Fibroblast of lung (primary cell): ENCODE measurements at places on chromosomes 2 and 18.
A peak's percentile ranks its signal among the peaks of the same experiment; 100 is the strongest.

DNA sequence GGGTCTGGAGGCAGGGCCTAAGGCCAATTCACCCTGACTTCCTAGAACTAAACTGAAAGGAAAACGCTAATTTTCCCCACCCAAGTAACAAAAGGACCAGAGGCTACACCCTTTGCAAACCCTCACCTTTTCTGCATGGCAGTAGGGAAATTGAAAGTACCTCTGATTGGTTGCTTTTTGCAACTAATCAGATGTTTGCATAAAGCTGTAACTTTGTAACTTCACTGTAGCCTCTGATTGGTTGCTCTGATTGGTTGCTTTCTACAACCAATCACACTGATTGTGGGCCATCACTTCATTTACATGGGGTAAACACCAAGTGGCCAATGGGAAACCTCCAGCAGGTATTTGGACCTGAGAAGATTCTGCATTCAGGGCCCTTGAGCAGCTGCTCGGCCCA lies 20.8 kb downstream of the EIPR1 start:
- DNase-seq: no peak
- H3K4me3 ChIP-seq: no peak overlapping the region
- H3K27me3 ChIP-seq: no peaks in the 10 kb centered on the region
- no peak overlapping the region for H3K27ac ChIP-seq
- H3K36me3 ChIP-seq: no peaks in the 10 kb centered on the region

GRCh38 chr2:135664623-135665068 lies 77.0 kb upstream of the UBXN4 start:
- peak; percentile 42 for DNase-seq
- H3K4me3 ChIP-seq: no peak overlapping the region
- no peaks in the 10 kb centered on the region for H3K4me1 ChIP-seq

- H3K4me3 ChIP-seq: no peak overlapping the region
- no peak overlapping the region for H3K27ac ChIP-seq
- no peaks in the 10 kb centered on the region for H3K36me3 ChIP-seq
- H3K27me3 ChIP-seq: no peaks in the 10 kb centered on the region
Observed at GRCh38 chr2:60540074-60540473, 13.4 kb downstream of the BCL11A start.

- no peaks in the 10 kb centered on the region for H3K4me1 ChIP-seq
- H3K36me3 ChIP-seq: no peaks in the 10 kb centered on the region
- no peak overlapping the region for H3K4me3 ChIP-seq
- H3K27me3 ChIP-seq: no peaks in the 10 kb centered on the region
- H3K27ac ChIP-seq: no peak overlapping the region
Observed at GRCh38 chr18:10713409-10713808, 187.6 kb downstream of the NAPG start.

GRCh38 chr2:1884933-1885580 lies 140.7 kb upstream of the PXDN start:
- H3K27ac ChIP-seq: no peak overlapping the region
- no peaks in the 10 kb centered on the region for H3K4me1 ChIP-seq
- DNase-seq: peak; percentile 77
- no peaks in the 10 kb centered on the region for H3K36me3 ChIP-seq

DNA sequence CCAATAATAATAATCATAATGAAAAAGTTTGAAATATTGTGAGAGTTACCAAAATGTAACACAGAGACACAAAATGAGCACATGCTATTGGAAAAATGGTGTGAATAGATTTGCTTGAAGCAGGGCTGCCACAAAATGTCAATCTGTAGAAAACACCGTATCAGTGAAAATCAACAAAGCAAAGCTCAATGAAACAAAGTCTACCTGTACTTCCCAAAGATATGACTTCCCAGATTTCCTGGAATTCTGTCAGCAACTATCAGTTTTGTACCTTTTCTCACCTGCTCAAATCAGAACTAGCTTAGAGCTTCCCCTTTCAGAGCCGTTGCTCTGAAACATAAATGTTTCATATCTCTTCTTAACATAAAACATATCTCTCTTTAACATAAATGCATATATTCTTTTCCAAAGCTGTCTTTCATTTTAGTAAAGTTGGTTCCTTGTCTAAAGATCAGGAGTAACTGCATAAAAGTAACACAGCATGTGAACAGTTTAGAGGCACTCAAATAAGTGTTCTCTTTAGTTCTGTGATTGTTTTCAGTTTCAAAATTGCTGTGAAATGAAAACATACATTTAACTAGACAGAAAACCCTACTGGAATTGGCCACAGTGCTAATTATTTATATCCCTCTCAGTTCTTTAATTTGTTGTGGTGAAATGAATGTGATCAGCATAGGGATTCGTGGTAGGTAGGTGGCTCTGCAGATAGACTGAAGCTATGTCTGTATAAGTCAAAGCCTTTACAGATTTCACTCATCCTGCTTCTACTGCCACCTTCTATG lies 262.5 kb downstream of the KCNJ3 start:
- H3K27ac ChIP-seq: no peak overlapping the region
- no peak for DNase-seq
- no peaks in the 10 kb centered on the region for H3K4me1 ChIP-seq
- no peaks in the 10 kb centered on the region for H3K36me3 ChIP-seq
- H3K27me3 ChIP-seq: no peaks in the 10 kb centered on the region
- H3K4me3 ChIP-seq: no peak overlapping the region

DNA sequence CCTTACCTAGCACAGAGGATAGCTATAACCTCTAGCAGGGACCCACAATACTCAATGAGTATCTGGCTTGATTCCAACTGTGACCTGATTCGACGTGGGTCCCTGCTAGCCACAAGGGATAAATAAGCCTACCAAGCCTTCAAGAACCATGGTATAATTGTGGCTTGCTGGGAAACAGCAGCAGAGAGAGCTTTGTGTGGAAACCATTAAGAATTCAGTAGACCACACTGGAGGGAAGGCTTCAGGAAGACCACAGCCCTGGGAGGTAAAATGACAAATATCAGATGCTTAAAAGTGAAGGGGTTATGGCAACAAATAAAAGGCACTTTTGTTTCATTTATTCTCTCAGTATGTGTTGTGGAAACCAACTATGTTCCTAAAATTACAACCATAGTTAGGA lies 82.6 kb upstream of the WIPF1 start:
- H3K4me3 ChIP-seq: no peak overlapping the region
- H3K4me1 ChIP-seq: no peaks in the 10 kb centered on the region
- no peak for DNase-seq
- H3K27me3 ChIP-seq: no peaks in the 10 kb centered on the region

DNA sequence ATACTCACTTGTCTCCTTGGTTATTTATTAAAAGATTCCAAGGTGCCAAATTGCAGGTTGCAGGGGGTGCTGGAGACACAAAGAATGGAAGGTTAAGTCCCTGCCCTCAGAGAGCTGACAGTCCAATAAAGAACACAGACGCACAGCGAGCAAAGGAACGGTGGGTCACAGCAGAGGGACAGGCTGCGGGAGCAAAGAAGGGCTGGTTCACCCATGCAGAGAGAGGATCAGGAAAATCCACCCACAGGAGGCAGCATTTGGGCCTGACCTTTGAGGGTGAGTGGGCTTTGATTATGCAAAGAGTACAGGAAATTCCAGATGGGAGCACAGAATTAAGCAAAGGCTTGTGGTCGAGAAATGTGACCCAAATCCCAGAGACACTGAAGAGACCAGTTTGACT lies 45.0 kb downstream of the ZBTB7C start:
- H3K4me1 ChIP-seq: no peaks in the 10 kb centered on the region
- no peak for DNase-seq
- H3K27ac ChIP-seq: no peak overlapping the region
- H3K4me3 ChIP-seq: no peak overlapping the region

DNA sequence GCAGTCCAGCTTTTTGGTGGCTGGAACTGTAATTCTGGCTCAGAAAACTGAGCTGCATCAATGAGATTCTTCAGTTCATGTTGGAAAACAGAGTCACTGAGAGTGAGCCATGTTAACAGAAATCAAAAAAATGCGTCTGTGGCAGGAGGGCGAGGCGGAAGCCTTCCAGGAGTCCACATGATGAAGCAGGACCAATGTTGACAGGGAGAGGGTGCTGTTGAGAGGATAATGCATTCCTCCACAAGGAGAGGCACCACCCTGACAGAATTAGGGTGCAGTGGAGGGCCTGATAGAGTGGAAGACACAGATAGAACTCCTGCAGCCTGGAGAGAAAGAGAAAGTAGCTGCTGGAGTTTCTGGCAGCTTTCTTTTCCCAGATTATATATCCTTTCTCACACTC lies 111.5 kb downstream of the MGAT5 start:
- H3K4me1 ChIP-seq: peaks cover 11% of the 10 kb centered on the region
- H3K27ac ChIP-seq: no peak overlapping the region
- no peaks in the 10 kb centered on the region for H3K27me3 ChIP-seq
- peaks cover 2% of the 10 kb centered on the region for H3K36me3 ChIP-seq
- DNase-seq: no peak
- no peak overlapping the region for H3K4me3 ChIP-seq

- H3K27ac ChIP-seq: no peak overlapping the region
- DNase-seq: no peak
- peaks cover 4% of the 10 kb centered on the region for H3K27me3 ChIP-seq
- no peaks in the 10 kb centered on the region for H3K4me1 ChIP-seq
- H3K4me3 ChIP-seq: no peak overlapping the region
- H3K36me3 ChIP-seq: no peaks in the 10 kb centered on the region
Observed at GRCh38 chr2:98137196-98137595, 50.2 kb downstream of the VWA3B start.

GRCh38 chr2:44524347-44524926 lies 162.7 kb downstream of the CAMKMT start:
- H3K4me1 ChIP-seq: no peaks in the 10 kb centered on the region
- DNase-seq: no peak
- no peaks in the 10 kb centered on the region for H3K27me3 ChIP-seq
- no peaks in the 10 kb centered on the region for H3K36me3 ChIP-seq
- H3K4me3 ChIP-seq: no peak overlapping the region

DNA sequence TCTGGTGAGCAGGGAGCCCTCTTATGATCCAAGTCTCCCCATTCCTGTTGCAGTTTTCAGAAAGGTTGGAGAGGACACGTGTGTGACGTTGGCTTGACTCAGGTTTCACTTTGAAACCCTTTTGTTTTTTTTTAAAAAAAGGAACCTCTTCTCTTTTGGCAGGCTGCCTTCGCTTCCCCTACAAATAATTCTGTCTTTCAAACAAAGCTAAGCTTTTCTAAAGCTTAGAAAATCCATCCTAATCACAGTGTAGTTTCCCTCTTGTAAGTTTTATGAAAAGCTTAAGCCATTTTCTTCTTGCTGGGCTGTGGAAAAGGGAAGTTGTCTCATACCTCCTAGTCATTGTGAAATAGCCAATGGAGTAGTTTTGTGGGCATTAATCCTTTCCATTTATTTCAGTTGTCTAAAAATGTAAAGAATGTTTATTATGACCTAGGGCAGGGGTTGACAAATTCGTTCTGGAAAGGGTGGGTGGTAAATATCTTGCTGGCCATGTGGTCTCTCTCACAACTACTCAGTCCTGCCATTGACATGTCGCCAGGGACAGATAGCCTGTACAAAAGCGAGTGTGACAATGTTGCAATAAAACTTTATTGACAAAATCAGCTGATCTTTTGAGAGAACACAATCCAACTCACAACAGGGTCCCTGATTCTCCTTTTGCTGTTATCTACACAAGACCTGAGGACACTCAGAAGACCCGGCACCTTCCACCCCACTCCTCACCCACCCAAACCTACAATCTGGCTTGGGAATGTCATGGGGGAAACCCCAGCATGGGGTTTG lies 878.8 kb downstream of the RNF144A start:
- no peaks in the 10 kb centered on the region for H3K4me1 ChIP-seq
- H3K36me3 ChIP-seq: no peaks in the 10 kb centered on the region
- H3K27ac ChIP-seq: no peak overlapping the region
- peak; percentile 14 for DNase-seq
- H3K4me3 ChIP-seq: no peak overlapping the region
- no peaks in the 10 kb centered on the region for H3K27me3 ChIP-seq

DNA sequence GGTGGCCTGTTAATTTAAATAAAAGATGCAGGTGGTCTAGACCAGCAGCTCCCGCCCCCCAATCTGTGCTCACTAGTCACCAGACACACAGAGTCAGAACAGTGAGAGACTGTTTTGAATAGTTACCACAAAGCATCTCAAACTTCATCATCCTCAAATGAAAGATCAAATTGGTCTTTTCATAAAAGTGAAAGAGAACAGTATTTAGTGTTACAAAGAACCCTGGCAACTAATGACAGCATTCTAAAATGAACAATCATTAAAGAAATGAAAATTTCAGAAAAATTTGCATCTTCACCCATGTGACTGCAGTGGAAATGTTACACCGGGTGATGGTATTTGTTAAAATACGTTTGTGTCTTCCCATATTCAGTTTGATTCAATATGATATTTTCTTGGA lies 65.5 kb upstream of the PMAIP1 start:
- H3K36me3 ChIP-seq: no peaks in the 10 kb centered on the region
- H3K27ac ChIP-seq: no peak overlapping the region
- peaks cover 6% of the 10 kb centered on the region for H3K27me3 ChIP-seq

DNA sequence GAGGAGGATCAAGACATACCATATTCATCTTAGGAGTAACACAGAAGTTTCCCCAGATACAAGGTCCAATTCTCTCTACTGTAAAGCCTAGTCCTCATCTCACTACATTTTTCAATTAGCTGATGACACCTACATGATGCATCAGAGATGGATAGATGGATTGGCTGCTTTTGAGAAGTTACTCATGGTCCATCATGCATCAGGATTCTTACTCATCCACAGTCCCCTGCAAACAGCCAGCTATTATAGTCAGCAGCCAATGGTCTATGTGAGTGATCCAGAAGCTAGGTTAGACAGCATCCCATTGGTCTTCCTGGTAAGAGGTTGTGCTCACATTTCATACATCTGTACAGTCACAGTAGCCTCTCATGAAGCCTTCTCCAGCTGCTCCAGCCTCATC lies 154.5 kb upstream of the NRP2 start:
- H3K4me1 ChIP-seq: no peaks in the 10 kb centered on the region
- peak; percentile 28 for DNase-seq
- no peaks in the 10 kb centered on the region for H3K27me3 ChIP-seq
- no peaks in the 10 kb centered on the region for H3K36me3 ChIP-seq

GRCh38 chr2:58870704-58871103 lies 629.6 kb upstream of the FANCL start:
- H3K27me3 ChIP-seq: no peaks in the 10 kb centered on the region
- no peak overlapping the region for H3K27ac ChIP-seq
- H3K4me3 ChIP-seq: no peak overlapping the region
- H3K4me1 ChIP-seq: no peaks in the 10 kb centered on the region
- no peak for DNase-seq

DNA sequence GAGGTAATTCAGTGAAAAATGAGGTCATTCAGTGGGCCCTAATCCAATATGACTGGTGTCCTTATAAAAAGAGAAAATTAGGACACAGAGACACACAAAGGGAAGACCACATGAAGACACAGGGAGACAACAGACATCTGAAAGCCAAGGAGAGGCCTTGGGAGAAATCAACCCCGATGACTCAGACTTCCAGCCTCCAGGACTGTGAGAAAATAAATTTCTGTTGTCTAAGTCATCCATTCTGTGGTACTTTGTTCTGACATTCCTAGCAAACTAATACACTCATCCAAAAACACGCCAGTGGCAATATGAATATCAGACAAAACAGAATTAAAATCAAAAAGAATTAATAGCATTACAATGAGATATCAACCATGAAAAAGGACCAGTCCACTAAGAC lies 303.7 kb downstream of the SS18 start:
- H3K27ac ChIP-seq: no peak overlapping the region
- DNase-seq: peak; percentile 58
- H3K27me3 ChIP-seq: no peaks in the 10 kb centered on the region

- H3K27ac ChIP-seq: no peak overlapping the region
- no peak overlapping the region for H3K4me3 ChIP-seq
- no peaks in the 10 kb centered on the region for H3K27me3 ChIP-seq
- peaks cover 1% of the 10 kb centered on the region for H3K36me3 ChIP-seq
- peaks cover 2% of the 10 kb centered on the region for H3K4me1 ChIP-seq
Observed at GRCh38 chr2:33373986-33374385, 102.5 kb upstream of the RASGRP3 start.
